ENCODE measurements at places on chromosomes 4 and X. TPM values are rescaled to one million over a fixed set of nuclear protein-coding genes. Genes with fewer than 3 reads are reported as not detected.

The HSFX3 gene
- total RNA-seq: not detected

The NPY2R gene
- total RNA-seq: not detected

The CENPVL2 gene
- total RNA-seq: not detected

DNA sequence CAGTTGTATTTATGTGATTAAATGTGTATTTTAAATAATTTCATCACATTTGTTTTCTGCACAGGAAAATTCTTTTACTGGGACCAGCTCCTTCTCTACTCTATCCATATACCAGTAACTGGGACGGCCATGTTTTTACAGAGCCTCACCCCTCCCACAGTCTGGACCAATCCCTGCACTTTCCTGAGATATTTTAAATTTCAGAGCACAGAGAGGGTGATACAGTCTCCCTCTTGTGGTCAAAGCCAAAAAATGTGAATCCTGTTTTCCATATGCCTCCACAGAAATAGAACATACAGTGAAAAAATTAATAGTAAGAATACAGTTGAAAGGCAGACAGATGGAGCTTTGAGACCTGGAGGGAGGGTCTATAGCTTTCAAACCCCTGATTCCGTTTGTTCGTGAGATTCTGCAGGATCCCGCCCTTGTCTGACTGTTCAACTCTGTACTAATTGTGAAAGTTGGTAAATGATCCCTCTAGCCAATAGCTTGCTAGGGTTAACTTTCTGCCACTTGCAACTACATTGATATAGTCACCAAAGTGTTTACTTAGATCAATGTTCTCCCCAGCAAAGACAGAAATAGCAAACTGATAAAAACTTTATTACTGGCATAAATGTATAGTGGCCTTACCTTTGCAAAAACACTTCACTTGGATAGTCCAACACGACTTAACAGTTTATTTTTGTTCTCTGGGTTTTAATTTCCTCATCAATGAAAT lies 172.2 kb downstream of the PPARGC1A start:
- no peak overlapping the region for H3K27ac ChIP-seq
- no peaks in the 10 kb centered on the region for H3K4me1 ChIP-seq
- H3K4me3 ChIP-seq: no peak overlapping the region
- no peaks in the 10 kb centered on the region for H3K36me3 ChIP-seq
- no peaks in the 10 kb centered on the region for H3K27me3 ChIP-seq

- no peaks in the 10 kb centered on the region for H3K27me3 ChIP-seq
- peaks cover 7% of the 10 kb centered on the region for H3K36me3 ChIP-seq
- DNase-seq: peak; percentile 84
- peak overlapping the region; percentile 63 for H3K27ac ChIP-seq
- peaks cover 31% of the 10 kb centered on the region for H3K4me1 ChIP-seq
These were observed 430.9 kb downstream of the MAPK10 start for GRCh38 chr4:85928775-85929591.

DNA sequence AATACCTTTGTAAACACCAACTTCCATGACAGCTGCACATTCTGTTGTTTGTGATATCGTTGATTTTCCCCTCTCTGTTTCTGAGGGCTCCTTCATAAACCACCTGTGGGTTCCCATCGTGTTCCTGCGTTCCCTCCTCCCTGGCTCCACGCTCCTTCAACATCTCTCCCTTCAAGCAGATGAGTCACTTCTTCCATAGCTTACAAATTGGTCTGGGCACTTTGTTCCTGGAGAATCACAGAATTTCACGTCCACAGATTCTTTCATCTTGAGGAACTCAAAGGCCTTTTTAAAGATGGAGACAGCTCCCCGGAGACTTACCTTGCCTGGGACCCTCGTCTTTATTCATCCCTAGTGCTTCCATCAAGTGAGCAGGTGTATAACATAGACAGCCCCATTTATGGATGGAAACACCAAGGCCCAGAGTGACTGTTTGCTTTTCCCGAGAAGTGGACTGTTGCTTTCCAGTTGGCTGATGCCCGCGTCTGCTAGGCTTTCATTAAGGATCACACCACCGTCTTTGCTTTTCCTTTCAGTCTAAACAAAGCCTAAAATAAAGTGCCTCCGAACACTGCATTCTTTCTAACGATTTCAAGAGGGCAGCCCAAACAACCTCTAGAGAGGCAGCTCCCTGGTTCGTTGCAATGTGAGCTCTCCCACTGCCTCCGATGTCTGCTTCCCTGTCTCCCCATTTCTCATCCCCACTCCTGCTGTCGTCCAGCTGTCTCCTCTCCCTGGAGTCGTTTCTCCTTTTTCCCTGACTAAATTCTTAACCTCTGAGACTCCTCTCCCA lies 146.3 kb upstream of the STX18 start:
- no peaks in the 10 kb centered on the region for H3K27me3 ChIP-seq
- H3K4me1 ChIP-seq: no peaks in the 10 kb centered on the region
- no peaks in the 10 kb centered on the region for H3K36me3 ChIP-seq
- H3K4me3 ChIP-seq: no peak overlapping the region
- DNase-seq: no peak

DNA sequence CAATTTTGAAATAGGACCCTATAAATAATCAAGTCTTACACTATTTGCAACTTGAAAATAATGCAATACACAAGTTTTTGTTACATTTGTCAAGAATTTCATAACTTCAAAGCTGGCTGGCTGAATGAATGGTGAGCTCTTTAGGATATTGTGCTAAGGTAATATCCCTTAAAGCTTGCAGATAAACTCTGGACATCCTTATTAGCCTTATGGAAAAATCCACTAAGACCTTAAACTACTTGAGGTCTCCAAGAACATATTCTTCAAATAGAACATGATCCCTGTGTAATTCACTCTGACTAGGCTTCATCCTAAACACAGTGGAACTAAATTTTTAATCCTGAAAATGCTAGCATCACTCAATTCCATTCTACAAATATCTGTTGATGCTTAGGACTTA lies 199.3 kb downstream of the PACRGL start:
- no peaks in the 10 kb centered on the region for H3K27me3 ChIP-seq
- H3K27ac ChIP-seq: no peak overlapping the region
- no peaks in the 10 kb centered on the region for H3K36me3 ChIP-seq
- H3K4me1 ChIP-seq: no peaks in the 10 kb centered on the region

GRCh38 chrX:111511477-111511876 lies at the start of gene SERTM2:
Gene SERTM2, plus strand, starts transcription at chrX:111511645. Its CDS starts 7,213 bp downstream, at chrX:111518858.
- no peaks in the 10 kb centered on the region for H3K27me3 ChIP-seq
- no peaks in the 10 kb centered on the region for H3K4me1 ChIP-seq
- H3K36me3 ChIP-seq: no peaks in the 10 kb centered on the region
- no peak for DNase-seq
- no peak within 1 kb of the TSS for H3K4me3 ChIP-seq
- H3K27ac ChIP-seq: no peak within 1 kb of the TSS

- H3K4me3 ChIP-seq: no peak overlapping the region
- H3K36me3 ChIP-seq: no peaks in the 10 kb centered on the region
- H3K4me1 ChIP-seq: no peaks in the 10 kb centered on the region
These were observed 223.4 kb downstream of the FAM47B start for GRCh38 chrX:35166023-35166422.

GRCh38 chrX:110743679-110744340 lies 51.8 kb downstream of the CHRDL1 start:
- H3K27ac ChIP-seq: 0 out of 2 replicates have a peak overlapping the region, but pooled peaks have one; percentile 15
- H3K4me1 ChIP-seq: peaks cover 23% of the 10 kb centered on the region
- DNase-seq: peak; percentile 47
- H3K36me3 ChIP-seq: no peaks in the 10 kb centered on the region

DNA sequence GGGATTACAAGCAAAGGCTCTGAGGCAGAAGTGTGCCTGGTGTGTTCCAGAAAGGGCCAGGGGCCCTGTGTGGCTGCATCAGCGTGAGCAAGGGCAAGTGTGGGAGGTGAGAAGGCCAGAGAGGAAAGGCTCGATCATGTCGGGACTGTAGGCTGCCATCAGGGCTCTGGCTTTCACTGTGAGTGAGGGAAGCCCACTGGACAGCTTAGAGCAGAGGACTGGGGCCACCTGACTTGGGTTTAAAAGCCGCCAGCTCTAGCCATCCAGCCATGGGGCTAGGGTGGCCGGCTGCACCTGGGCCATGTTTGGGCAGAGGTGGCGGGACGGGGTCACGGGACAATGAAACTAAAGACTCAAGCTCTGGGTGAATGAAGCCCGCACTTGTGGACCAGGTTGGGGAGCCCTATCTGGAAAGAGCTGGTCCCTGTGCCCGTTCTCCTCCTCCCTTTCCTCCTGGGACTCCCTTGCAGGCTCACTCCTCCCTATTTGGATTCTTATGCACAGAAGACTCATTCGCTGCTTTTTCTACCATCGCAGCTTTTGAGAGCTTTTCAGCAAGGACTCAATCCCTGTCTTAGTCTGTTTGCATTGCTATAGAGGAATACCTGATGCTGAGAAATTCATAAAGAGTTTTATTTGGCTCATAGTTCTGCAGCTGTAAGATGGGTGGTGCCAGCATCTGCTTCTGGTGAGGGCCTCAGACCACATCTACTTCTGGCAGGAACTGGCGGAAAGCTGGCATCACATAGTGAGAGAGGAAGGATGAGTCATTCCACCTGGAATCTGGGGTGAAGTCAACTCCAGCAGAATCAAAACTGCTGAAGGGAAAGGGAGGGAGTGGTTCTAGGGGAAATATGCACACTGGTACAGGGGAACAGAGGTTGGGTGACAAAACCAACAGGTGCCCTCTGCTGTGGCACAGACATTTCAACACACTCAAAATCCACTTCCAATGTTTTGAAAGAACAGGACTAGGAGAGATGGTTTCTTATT lies 15.3 kb downstream of the CTAG1B start:
- no peak overlapping the region for H3K4me3 ChIP-seq
- DNase-seq: peak; percentile 85
- peaks cover 22% of the 10 kb centered on the region for H3K4me1 ChIP-seq
- no peak overlapping the region for H3K27ac ChIP-seq

- DNase-seq: peak; percentile 71
- no peaks in the 10 kb centered on the region for H3K36me3 ChIP-seq
- H3K4me1 ChIP-seq: peaks cover 22% of the 10 kb centered on the region
- no peaks in the 10 kb centered on the region for H3K27me3 ChIP-seq
These were observed 107.2 kb upstream of the KIT start for GRCh38 chr4:54550395-54551171.

DNA sequence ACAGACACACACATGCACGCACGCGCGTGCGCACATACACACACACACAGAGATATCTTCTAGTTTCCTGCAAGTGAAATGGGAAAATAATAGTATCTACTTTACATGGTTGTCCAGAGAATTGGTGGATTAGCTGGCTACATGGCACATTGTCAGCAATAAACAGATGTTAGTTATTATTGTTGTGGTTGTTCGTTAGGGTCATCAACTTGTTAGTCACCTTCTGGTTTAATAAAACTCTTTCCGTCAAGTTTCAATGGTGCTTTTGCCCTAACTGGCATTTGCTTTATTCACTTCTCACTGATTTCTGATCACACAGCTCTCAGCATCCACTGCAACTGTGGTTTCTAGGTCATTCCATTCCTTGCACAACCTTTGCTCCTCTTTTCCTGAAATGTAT lies 25.4 kb upstream of the RASL11B start:
- H3K27ac ChIP-seq: no peak overlapping the region
- H3K4me3 ChIP-seq: no peak overlapping the region
- H3K36me3 ChIP-seq: no peaks in the 10 kb centered on the region
- DNase-seq: peak; percentile 70
- H3K4me1 ChIP-seq: peaks cover 37% of the 10 kb centered on the region

GRCh38 chr4:7826909-7827306 lies 112.8 kb downstream of the AFAP1 start:
- H3K27me3 ChIP-seq: no peaks in the 10 kb centered on the region
- peaks cover 53% of the 10 kb centered on the region for H3K36me3 ChIP-seq
- peak overlapping the region; percentile 99 for H3K27ac ChIP-seq

GRCh38 chrX:67555578-67556203 lies 11.9 kb downstream of the AR start:
- H3K27me3 ChIP-seq: no peaks in the 10 kb centered on the region
- H3K4me1 ChIP-seq: no peaks in the 10 kb centered on the region
- H3K4me3 ChIP-seq: no peak overlapping the region
- no peaks in the 10 kb centered on the region for H3K36me3 ChIP-seq
- H3K27ac ChIP-seq: no peak overlapping the region
- peak; percentile 60 for DNase-seq

DNA sequence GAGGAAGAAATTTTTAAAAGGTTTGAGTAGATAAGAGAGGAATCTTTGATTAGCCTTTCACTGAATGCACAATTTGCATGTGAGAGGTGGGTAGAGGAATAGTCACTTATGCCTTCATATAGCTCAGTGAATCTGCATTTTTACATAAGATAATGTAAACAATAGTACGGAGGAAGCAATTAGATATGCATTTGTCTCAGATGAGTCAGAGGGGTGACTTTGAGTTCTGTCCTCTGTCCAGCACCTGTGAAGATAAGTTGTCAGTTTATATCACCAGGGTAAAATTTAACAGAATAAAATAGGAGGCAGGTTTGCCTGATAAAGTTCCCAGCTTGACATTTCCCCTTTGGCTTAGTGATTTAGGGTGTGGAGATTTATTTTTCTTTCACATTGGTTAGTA lies 841.9 kb downstream of the PCDH18 start:
- H3K27ac ChIP-seq: no peak overlapping the region
- no peaks in the 10 kb centered on the region for H3K36me3 ChIP-seq
- no peaks in the 10 kb centered on the region for H3K27me3 ChIP-seq
- H3K4me3 ChIP-seq: no peak overlapping the region
- no peak for DNase-seq
- no peaks in the 10 kb centered on the region for H3K4me1 ChIP-seq

DNA sequence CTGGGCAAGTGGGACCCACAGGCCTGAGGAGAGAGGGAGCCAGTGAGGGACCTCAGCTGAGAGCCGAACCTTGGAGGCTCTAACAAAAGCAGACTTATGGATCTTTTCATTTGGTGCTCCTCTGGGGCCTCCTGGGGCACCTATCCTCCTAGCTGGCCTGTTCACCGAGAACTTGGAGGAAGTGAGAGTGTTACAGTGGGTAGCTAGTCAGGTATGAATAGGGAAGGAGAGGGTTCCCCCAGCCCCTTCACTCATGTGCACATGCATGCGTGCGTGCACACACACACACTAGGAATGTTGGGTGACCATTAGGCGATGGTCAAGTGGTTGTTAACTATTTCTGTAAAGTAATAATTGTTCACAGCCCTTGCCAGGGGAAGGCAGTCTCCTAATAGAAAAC lies 18.6 kb upstream of the TMEM185A start:
- no peak for DNase-seq
- no peaks in the 10 kb centered on the region for H3K36me3 ChIP-seq
- no peaks in the 10 kb centered on the region for H3K27me3 ChIP-seq
- no peak overlapping the region for H3K4me3 ChIP-seq
- H3K4me1 ChIP-seq: no peaks in the 10 kb centered on the region
- H3K27ac ChIP-seq: no peak overlapping the region

DNA sequence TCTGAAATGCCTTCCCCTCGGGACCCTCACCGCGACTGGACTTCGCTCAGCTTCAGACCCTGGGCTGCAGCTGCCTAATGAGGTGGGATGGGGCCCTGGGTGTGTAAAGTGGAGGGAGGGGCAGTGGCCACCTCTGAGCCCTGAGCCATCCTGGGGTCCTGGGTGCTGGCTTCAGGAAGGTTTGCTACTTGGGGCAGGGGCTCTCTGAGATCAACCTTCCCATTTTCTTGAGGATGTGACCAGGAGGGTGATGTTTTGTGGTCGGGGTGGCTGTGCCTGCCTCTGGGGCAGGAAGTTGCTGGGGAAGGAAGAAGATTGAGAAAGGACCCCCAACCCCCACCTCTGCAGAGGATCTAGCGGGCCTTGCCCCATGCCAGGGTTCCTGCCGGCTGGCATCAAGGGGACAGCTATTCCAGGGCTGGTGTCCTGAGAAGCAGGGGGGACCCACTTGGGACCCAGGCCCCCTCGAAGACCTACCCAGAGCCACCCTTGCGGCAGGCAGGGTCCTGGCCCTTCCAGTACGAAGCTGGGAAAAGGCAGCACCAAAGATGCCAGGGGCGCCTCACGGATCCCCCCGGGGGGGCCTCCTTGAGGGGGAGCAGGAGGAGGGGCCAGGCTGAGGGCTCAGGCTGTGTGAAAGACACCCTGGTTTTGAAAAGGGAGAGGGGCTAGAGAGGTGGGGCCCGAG lies 6.5 kb downstream of the SH3BP2 start:
- H3K4me3 ChIP-seq: no peak overlapping the region
- H3K27me3 ChIP-seq: no peaks in the 10 kb centered on the region
- DNase-seq: no peak
- peaks cover 37% of the 10 kb centered on the region for H3K4me1 ChIP-seq
- no peaks in the 10 kb centered on the region for H3K36me3 ChIP-seq
